ENCODE measurements at places on chromosomes 11 and 22. TPM values are rescaled to one million over a fixed set of nuclear protein-coding genes. Genes with fewer than 3 reads are reported as not detected.

The HPX gene
- total RNA-seq, result not detected

The SYT13 gene
- total RNA-seq, result not detected

The PLXNB2 gene
- 23.4 TPM for total RNA-seq

GRCh38 chr11:64858467-64859263, 14.2 kb upstream of the CDC42BPG start:
- peak overlapping the region; percentile 67 for H3K4me3 ChIP-seq
- peaks cover 38% of the 10 kb centered on the region for H3K36me3 ChIP-seq
- H3K27me3 ChIP-seq, result no peaks in the 10 kb centered on the region
- peaks cover 92% of the 10 kb centered on the region for H3K4me1 ChIP-seq
- peak; percentile 82 for DNase-seq
- peak overlapping the region; percentile 98 for H3K27ac ChIP-seq

- DNase-seq, result no peak
- H3K27ac ChIP-seq, result no peak overlapping the region
- H3K27me3 ChIP-seq, result no peaks in the 10 kb centered on the region
- H3K4me1 ChIP-seq, result peaks cover 21% of the 10 kb centered on the region
- H3K36me3 ChIP-seq, result peaks cover 33% of the 10 kb centered on the region
Observed at GRCh38 chr11:67126986-67127385, 7.9 kb downstream of the KDM2A start.

- DNase-seq, result peak; percentile 82
- H3K4me1 ChIP-seq, result peaks cover 37% of the 10 kb centered on the region
- no peaks in the 10 kb centered on the region for H3K36me3 ChIP-seq
- peaks cover 31% of the 10 kb centered on the region for H3K27me3 ChIP-seq
Observed at GRCh38 chr11:18243783-18244362, 4.6 kb downstream of the SAA2 start.

GRCh38 chr22:33401291-33401690, 343.1 kb upstream of the SYN3 start:
- no peak overlapping the region for H3K4me3 ChIP-seq
- no peak overlapping the region for H3K27ac ChIP-seq
- no peaks in the 10 kb centered on the region for H3K27me3 ChIP-seq
- no peak for DNase-seq
- no peaks in the 10 kb centered on the region for H3K36me3 ChIP-seq

DNA sequence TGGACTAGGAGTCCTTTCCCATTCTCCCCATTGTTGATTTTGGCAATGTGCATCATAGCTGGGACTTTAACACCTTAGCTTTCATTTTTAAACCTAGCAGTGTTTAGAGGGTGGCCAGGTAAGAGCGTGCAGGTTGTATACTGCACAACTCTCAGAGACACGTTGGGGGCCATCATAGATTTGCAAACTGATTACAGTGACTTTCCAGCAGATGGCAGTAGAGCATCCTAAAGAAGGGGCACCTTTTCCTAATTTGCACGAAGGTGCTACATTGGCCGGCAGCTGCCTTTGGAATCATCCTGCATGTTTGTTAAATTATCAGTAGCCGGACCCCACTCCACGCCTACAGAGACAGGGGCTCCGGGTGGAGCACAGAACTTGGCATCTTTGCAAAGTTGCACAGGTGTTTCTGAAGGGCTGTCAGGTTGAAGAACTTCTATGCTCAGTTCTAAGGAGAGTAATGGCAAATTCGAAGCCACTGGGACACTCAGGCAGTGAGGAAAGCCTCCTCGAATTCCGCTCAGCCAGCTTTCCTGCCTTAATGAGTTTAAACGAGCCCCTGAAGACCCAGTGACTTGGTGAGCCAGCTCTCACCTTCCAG, 7.7 kb downstream of the LHFPL7 start:
- peak; percentile 50 for DNase-seq
- peaks cover 10% of the 10 kb centered on the region for H3K27me3 ChIP-seq
- H3K4me3 ChIP-seq, result no peak overlapping the region
- no peak overlapping the region for H3K27ac ChIP-seq

DNA sequence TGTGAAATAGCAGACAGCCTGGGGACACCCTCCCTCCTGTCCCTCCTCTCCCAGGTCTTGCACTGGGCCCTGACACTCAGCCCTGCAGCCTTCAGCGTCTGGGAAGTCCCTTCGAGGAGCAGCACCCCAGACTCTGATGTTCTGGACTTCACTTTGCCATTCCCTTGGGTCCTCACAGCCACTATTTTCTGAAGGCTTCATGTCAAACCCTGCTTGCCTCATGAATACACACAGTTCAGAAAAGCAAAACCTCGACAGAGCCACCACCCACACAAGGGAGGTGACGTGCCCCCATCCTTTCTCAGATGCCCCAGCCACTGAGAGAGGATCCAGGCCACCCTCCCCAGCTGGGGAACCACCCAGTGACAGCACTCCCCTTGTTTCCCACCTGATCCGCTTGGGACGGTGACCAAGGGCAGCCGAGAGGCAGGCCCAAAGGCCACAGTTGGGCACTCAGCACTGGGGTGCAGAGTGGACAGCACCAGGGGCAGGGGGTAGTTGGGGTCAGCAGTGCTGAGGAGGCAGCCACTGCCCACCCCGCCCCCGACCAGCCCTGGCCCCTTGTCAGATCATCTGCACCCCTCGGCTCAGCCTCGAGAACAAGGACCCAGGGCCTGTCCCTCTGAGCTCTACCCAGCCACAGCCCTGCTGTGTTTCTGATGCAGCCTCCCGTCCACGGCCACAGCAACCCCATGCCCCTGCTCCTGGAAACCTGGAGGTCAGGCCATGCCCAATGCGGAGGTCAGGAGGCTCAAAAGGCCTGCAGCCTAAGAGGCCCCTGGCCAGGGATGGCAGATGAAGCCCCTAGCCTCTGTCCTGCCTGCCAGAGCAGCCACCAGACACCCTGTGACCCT, 3.1 kb upstream of the TNNT3 start:
- H3K36me3 ChIP-seq, result peaks cover 2% of the 10 kb centered on the region
- DNase-seq, result no peak
- H3K27me3 ChIP-seq, result peaks cover 4% of the 10 kb centered on the region
- no peak overlapping the region for H3K4me3 ChIP-seq

DNA sequence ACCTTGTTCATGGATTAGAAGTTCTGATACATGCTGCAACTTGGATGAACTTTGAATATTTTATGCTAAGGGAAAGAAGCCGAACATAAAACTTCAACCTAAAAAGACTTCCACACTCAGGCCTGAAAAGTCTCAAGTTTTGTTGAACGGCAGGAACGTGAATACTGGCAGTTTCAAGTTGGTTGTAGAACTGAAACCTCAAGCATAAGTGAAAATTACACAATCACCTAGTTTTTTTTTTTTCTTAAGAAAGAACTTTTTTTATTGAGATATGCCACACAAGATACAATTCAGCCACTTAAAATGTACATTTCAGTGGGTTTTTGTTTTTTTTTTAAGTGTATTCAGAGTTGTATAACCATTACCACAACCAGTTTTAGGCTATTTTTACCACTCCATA, 50.8 kb upstream of the ADORA2A start:
- H3K27ac ChIP-seq, result peak overlapping the region; percentile 3
- DNase-seq, result no peak
- no peak overlapping the region for H3K4me3 ChIP-seq
- H3K27me3 ChIP-seq, result no peaks in the 10 kb centered on the region

Data from activated CD8-positive, alpha-beta memory T cell treated with anti-CD3 and anti-CD28 coated beads, Interleukin-2, amount 10 ng/mL, durations not matched to agents 7 days and 5 days (primary cell).